Stimulated activated CD8-positive, alpha-beta memory T cell treated with anti-CD3 and anti-CD28 coated beads, Interleukin-2, amount 100 ng/mL, for 1 hour (primary cell): ENCODE measurements at places on chromosomes 6 and 20.

DNA sequence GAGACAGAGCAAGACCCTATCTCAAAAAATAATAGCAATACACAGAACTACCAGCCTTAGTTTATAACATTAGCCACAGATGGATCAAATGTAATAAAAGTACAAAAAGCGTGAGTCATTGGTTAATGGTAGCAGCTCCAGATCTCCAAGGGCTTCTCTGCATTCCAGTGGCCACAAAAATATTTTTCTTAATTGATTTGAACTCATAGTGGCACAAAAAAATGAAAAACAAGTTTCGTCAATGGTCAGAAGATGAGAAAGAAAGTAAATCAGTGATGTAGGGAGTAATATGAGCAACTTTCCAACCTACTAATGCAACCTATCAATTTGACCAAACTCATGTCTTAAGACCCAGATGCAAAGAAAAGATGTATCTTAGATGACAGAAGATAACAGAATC is 79.6 kb downstream of the CEP57L1 start:
- DNase-seq: no peak

DNA sequence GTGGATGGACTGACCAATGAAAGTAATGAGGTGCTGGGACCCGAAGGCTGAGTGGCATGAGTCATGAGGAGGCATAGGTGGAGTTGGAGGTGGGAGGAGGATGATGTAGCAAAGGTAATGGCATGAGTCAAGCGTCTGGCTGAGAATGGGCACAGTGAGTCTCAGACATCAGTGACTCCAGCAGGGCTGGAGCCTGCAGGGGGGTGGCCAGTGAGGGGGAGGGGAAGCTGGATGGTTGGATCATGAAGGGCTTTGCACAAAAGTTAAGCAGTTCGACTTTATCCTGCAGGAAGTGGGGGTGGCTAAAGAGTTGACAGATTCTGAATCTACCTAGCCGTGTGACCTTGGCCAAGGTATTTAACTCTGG is 99.0 kb upstream of the IYD start:
- no peak for DNase-seq

GRCh38 chr6:157322792-157323254 is 496 bp downstream of the TMEM242 start:
- no peak for DNase-seq

DNA sequence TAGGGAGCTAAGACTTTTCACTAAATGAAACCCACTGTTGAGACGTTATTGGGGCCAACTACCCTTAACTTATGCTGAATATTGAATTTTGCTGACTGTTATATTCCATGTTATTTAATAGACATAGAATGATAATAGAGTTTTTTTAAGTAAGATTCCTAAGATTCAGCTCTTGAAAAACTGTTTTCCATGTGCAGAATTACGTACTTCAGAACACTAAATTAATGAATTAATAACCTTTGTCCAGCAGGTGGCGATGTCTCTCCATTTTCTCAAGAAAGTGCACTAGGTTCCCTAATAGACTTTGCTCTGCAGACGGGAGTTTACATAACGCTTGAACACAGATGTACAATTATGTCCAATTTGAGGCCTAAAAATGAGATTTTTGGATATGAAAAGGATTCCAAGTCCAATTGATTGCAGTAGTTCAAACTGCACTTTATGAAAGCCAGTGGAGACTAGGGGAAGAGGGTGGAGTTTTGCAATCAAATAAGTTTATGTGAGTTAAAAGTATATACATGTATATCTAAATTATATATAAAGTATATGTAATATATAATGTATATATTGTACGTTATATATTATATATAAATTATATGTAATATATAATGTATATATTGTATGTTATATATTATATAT is 282.1 kb downstream of the UST start:
- peak; percentile 55 for DNase-seq

- no peak for DNase-seq
These were observed 1038.4 kb downstream of the EPHA7 start for GRCh38 chr6:92380803-92381601.

- no peak for DNase-seq
These were observed 3.0 kb downstream of the CFB start for GRCh38 chr6:31948753-31949413.

GRCh38 chr20:63498960-63499337 is at the start of gene EEF1A2:
EEF1A2 (minus strand) TSS chr20:63499083; CDS start chr20:63497763, 1,320 bp downstream.
- no peak for DNase-seq

- DNase-seq: no peak
These were observed 154.2 kb downstream of the BTBD9 start for GRCh38 chr6:38485488-38485887.

DNA sequence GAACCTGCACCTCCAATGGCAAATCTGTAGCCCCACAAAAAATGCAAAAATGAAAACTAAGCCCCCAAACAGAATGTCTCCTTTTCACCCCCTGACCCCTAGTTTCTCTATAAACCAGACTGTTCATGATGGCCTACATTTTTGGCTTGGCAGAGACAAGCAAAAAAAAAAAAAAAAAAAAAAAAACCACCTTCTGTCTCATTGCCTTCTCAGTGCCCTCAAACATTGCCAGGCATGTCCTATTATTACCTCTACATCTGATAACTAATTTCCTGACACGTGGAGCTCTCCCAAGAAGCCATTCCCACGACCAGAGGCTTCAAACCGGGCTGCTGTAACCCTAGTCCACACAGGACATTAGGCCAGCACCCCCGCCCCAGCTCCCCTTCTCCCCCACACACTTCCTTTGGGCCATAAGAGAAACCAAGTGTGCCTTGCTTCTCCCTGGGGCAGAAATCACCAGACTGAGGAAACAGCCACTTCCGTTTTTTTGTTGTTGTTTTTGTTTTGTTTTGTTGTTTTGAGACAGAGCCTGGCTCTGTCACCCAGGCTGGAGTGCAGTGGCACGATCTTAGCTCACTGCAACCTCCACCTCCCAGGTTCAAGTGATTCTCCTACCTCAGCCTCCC is 65.4 kb downstream of the GPR6 start:
- DNase-seq: no peak

GRCh38 chr6:42551217-42551616 is 12.6 kb upstream of the UBR2 start:
- DNase-seq: no peak

GRCh38 chr6:114284281-114284680 is 58.5 kb downstream of the HS3ST5 start:
- DNase-seq: no peak

DNA sequence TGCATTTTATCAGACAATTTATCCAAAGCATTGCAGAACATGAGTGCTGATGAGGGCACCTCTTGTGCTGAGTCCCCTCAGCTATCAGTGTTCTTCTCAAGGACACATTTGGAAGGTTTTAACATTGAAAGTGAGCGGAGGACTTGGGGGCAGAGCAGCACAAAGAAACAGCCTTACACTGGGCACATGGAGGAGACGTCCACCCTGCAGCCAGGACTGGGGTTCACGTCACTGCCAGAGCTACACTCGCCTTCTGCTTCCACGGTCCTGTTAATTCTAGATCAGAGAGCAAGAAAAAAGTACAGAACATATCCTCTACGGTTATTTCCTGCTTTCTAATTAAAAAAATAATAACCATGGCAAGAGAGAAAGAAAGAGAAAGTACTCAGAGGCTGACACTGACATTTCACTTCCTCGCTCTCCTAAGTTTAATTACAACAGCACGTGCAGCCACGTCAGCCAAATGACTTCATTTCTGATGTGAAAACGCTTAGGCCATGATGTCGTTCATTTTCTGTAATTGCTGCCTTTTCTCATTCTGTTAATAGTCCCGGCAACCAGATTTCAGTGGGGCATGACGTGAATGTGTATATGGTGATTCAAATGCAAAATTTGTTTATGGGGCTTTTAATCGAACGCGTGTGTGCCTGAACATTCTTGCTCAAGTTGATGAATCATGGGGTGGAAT is 5.1 kb downstream of the PRND start:
- no peak for DNase-seq

DNA sequence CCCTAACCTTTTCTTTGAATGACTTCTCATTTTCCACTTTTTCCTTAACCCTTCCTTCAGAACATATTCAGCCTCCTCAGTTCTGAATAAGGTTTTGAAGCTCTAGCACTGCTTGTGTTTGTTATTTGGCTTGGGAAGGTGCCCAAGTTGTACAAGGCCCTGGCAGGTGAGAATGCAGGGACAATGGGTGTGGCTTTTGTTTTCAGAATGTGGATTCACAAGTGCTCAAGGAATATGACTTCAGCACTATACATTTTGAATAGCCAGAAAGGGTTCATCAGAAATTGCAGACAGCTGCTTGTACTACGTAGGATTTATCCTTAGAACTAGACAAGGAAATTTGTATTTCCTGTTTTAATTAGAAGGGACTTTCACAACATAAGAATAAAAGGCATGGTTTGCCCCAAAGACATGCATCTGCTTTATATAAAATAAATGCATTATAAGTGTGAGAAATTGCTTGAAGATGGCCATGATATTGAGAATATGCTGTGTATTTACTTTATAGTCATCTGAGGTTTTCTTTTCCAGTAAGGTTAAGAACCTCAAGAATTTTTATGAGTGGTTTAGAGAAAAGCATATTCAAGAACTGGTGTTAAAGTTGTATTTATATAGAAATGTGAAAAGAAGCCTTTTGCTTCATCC is 29.3 kb upstream of the PRDM1 start:
- no peak for DNase-seq

DNA sequence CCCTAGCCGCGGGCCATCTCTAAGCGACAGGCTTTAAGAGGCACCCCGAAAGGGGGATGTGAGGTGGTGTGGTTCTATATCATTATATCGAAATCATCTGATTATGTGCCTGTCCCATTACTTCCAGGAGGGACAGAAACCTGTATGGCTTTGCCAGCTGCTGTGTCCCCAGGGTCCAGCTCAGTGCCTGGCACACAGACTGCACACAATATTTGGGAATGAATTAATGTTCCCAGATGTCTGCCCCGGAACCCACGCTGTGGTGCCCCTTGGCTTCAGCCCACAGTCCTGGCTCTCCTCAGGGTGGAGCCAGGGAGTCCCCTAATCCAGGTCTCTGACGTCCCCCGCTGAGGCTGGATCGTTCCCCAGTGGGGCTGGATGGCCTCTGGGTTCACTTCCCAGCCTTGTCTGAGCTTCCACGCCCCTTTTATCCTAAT is 8.9 kb upstream of the AHCY start:
- DNase-seq: no peak

GRCh38 chr6:39224011-39224410 is 5.3 kb downstream of the KCNK5 start:
- no peak for DNase-seq

DNA sequence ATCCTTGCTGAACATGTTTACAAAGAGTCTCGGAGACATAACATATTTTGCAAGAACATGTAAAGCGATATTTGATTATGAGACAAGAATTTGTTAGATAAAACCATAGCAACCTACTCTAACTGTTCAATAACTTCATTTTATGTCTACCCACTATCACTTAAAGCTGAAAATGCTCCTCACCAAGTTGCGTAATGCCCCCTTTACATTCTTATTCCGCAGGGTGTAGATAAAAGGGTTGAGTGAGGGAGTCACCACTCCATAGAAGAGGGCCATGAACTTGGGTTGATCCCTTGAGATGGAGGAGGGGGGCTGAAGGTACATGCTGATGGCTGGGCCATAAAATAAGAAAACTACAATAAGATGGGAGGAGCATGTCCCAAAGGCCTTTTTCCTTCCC is 29.9 kb downstream of the OR2J3 start:
- DNase-seq: no peak

DNA sequence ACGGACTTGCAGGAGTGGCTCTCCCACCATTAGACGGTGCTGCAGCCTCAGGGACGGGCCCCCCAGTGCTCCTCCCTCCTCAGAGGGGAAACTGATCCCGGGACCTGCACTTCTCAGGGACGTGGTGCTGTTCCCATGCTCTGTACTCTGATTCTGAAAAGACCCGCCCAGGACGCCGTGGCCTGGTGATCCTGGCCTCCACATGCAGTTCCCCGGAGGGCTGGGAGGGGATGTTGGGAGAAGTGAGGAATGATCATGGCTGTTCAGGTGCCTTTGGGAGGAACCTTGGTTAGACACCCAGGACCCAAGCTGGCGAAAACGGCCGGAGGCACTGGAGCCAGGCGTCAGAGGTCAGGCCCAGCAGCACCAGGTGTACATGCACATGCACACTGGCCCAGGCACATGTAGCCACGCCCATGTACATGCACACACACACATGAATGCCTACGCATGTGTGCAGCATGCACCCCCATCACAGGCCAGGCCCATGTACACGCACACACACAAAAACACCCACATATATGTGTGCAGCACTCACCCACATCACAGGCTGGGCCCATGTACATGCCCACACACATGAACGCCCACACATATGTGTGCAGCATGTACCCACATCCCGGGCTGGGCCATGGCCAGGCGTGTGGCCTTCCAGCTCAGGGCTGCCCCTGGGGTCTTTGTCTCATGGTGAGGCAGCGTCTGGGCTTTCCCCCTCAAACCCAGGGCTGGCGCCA is 52.6 kb upstream of the DACT2 start:
- DNase-seq: no peak

DNA sequence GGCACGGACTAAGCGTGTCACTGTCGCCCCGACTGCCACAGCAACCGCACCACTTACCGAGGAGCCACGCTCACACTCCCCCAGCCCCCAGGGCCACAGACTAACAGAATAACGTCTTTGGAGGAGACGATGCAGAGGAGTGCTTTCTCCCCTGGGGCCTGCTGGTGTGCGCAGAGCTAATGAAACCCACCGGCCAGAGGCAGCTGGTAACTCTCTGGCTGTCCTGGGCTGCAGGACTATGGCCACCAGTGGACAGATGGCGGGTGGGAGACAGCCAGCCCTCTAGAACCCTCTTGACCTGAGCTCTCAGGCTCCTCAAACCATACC is 228.0 kb downstream of the DLL1 start:
- no peak for DNase-seq

DNA sequence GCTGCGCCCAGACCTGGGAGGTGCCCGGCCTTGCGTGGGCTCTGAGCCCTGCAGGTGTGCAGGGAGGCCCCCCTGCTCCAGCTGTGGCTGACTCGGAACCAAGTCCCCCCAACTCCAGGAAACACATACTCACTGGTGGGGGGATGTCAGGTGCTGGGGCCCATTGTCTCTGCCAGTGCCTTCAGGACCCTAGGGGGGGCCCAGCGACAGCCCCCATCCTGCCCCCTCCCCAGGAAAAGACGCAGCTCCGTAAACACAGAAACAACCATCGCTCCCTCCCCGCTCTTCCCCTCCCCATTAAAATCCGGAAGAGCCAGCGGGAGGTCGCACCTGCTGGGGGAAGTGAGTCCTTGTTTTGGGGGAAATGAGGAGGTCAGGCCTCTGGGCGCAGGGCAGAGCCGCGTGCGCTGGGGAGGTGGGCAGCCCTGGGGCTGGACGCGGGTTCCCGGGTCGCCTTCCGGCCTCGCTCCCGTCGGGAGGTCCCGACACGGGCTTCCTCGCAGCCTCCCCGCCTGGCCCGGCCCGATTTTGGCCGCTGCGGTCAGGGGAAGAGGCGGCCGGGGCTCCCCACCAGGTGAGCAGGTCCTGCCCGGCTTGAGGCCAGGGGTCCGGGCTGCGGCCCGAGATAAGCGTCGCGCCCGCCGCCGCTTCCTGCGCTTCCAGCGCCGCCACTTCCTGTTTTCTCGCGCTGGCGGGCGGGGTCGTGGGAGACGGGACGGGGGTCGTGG is 6.2 kb downstream of the C20orf204 start:
- no peak for DNase-seq

- no peak for DNase-seq
These were observed 20.1 kb downstream of the C6orf141 start for GRCh38 chr6:49570474-49571079.
